ENCODE measurements at places on chromosomes 4 and X. TPM values are rescaled to one million over a fixed set of nuclear protein-coding genes. Genes with fewer than 3 reads are reported as not detected.

DNA sequence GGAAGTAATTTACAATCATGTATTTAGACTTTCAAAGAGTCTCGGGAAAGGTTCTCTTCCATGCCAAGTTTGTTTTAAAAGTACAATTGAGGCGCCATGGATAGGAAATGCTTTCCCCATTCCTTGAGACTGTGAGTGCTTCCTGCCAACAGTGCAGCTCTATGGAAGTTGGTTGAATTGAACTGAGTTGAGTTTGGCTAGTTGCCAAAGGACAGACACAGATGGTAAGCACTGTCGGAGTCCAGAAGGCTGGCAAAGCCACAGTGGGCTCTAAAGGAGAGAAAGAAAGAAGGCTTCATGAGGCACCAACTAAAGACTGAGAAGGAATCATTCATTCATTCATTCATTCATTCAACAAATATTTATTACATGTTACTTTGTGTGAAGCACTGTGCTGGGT, 4.3 kb upstream of the KCNE5 start:
- H3K4me1 ChIP-seq: peaks cover 2% of the 10 kb centered on the region
- DNase-seq: no peak
- H3K36me3 ChIP-seq: peaks cover 2% of the 10 kb centered on the region
- peaks cover 4% of the 10 kb centered on the region for H3K27me3 ChIP-seq

DNA sequence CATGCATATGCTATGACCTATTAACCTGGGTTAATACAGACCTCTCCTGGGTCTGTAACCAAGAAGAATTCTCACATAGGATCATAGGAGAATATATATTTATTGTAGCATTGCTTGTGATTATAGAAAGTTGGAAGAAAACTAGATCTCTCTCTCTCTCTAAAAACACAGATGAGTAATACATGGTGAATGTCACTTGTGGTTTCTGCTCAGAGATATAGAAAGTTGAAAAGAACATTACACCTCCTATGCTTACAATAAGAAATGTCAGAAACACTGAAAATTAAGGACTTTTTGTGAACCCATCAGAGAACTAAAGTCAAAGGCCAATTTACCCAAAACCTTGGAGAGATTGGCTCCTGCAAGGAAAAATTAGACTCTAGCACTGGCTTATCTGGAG, 1389.5 kb downstream of the FAM133A start:
- DNase-seq: no peak
- H3K4me1 ChIP-seq: peaks cover 2% of the 10 kb centered on the region
- H3K4me3 ChIP-seq: no peak overlapping the region
- H3K27ac ChIP-seq: no peak overlapping the region
- H3K27me3 ChIP-seq: no peaks in the 10 kb centered on the region

GRCh38 chr4:184267673-184268583, 50.3 kb upstream of the ENPP6 start:
- no peaks in the 10 kb centered on the region for H3K36me3 ChIP-seq
- DNase-seq: no peak
- H3K4me3 ChIP-seq: no peak overlapping the region
- H3K27ac ChIP-seq: no peak overlapping the region

The GAGE12J gene
- total RNA-seq: not detected

DNA sequence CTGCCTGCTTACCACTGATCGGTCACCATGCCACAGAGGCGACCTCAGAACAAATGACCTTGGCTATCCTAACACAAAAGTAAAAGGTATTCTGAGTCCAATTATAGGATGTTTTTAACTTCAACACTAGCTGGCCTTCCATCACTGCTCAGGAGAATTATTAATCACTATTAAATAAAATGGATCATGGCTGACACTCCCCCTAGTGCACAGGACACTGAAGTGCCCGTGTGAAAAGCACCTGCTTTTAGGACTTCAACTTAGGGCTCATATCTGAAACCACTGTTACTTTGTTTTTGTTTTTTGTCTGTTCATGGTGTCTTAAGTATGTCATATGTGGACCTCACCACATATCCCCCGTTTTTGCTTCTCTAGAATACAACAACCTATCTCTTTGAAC, 33.9 kb downstream of the STX18 start:
- peaks cover 26% of the 10 kb centered on the region for H3K4me1 ChIP-seq
- no peak overlapping the region for H3K27ac ChIP-seq
- no peak for DNase-seq
- H3K27me3 ChIP-seq: no peaks in the 10 kb centered on the region
- no peak overlapping the region for H3K4me3 ChIP-seq

The RENBP gene
- 2.5 TPM for total RNA-seq

DNA sequence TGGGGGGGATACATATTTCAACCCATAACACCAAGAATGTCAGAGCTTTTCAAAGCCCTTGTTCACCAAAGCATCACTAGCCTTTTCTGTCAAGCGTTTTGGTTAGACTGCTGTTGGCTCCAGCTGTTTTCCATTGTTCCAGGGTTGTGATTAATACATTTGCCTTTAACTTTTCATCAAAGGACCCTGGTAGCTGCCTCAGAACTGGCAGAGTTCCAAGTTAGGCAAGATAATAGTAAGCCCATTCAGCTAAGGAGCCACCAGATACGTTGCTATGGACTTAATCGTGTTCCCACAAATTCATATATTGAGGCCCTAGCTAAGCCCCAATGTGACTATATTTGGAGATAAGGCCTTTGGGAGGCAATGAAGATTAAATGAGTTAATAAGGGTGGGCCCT, 37.1 kb downstream of the ENOPH1 start:
- H3K4me3 ChIP-seq: no peak overlapping the region
- no peaks in the 10 kb centered on the region for H3K27me3 ChIP-seq
- no peak for DNase-seq
- peaks cover 7% of the 10 kb centered on the region for H3K36me3 ChIP-seq

The ARMCX2 gene
- total RNA-seq: 83.1 TPM

The GAGE1 gene
- total RNA-seq: not detected

GRCh38 chr4:89245459-89245858, 62.1 kb downstream of the GPRIN3 start:
- peaks cover 16% of the 10 kb centered on the region for H3K36me3 ChIP-seq
- no peak overlapping the region for H3K4me3 ChIP-seq
- peaks cover 48% of the 10 kb centered on the region for H3K4me1 ChIP-seq
- H3K27ac ChIP-seq: peak overlapping the region; percentile 65
- DNase-seq: no peak
- H3K27me3 ChIP-seq: no peaks in the 10 kb centered on the region

The ADRA2C gene
- total RNA-seq: 3.0 TPM

DNA sequence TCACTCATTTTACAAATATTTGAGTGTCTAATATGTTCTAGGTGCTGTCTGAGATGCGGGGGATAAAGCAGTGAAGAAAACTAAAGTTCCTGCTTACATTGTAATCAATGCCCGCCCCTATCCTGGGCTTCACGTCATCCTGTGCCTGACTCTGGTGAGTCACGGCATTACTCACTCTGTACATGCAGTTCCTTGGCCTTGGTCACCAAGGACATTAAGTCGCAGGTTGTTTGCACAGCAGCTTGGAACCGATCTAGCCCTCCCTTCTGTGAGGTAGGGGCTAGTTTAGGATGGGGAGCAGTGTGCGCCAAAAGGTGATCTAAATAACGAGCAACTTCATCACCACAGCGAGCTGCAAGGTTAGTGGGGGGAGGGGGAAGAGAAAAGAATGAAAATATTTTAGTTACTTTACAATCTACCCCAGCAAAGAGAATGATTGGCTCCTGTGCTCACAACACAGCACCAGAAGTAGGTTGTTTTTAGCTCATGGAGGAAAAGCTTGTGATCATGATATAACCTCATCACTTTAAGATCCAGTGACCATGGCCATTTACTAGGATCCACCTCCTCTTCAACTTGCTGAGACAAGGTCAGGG, 48.0 kb upstream of the HDAC8 start:
- H3K4me1 ChIP-seq: no peaks in the 10 kb centered on the region
- DNase-seq: no peak
- H3K27me3 ChIP-seq: no peaks in the 10 kb centered on the region
- H3K36me3 ChIP-seq: peaks cover 7% of the 10 kb centered on the region
- H3K4me3 ChIP-seq: no peak overlapping the region
- no peak overlapping the region for H3K27ac ChIP-seq

The HS3ST1 gene
- total RNA-seq: 3.4 TPM

DNA sequence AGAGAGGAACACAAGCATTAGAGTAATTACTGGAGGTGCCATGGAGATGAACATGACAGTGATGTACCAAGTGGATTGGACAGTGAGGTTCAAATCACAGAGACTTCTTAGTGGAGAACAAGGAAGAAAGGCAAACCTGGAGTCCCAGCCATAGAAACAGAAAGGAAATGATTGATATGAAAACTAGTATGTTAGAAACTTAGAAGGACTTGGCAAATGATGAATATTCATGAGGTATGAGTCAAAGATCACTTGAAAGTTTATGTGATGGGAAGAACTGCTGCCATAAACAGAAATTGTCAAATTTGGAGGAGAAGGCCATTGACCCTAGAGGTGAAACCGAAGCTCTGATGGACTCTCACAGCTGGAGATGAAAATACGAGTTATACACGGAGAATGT, 88.2 kb downstream of the PHOX2B start:
- H3K36me3 ChIP-seq: no peaks in the 10 kb centered on the region
- H3K27me3 ChIP-seq: peaks cover 5% of the 10 kb centered on the region
- no peak overlapping the region for H3K27ac ChIP-seq

- no peak overlapping the region for H3K27ac ChIP-seq
- H3K36me3 ChIP-seq: no peaks in the 10 kb centered on the region
- no peak for DNase-seq
- no peak overlapping the region for H3K4me3 ChIP-seq
- H3K27me3 ChIP-seq: no peaks in the 10 kb centered on the region
Observed at GRCh38 chr4:17077105-17077504, 178.7 kb upstream of the LDB2 start.

GRCh38 chr4:102825261-102826091, 1.9 kb downstream of the UBE2D3 start:
- DNase-seq: no peak
- no peaks in the 10 kb centered on the region for H3K27me3 ChIP-seq
- H3K27ac ChIP-seq: no peak overlapping the region
- H3K4me1 ChIP-seq: peaks cover 32% of the 10 kb centered on the region
- H3K4me3 ChIP-seq: no peak overlapping the region

- H3K4me3 ChIP-seq: peak overlapping the region; percentile 2
- no peaks in the 10 kb centered on the region for H3K27me3 ChIP-seq
- no peak for DNase-seq
- H3K27ac ChIP-seq: peak overlapping the region; percentile 92
- H3K4me1 ChIP-seq: peaks cover 32% of the 10 kb centered on the region
- H3K36me3 ChIP-seq: peaks cover 27% of the 10 kb centered on the region
Observed at GRCh38 chr4:185713272-185713671, 98.7 kb downstream of the SORBS2 start.

The CLGN gene
- 10.8 TPM for total RNA-seq

DNA sequence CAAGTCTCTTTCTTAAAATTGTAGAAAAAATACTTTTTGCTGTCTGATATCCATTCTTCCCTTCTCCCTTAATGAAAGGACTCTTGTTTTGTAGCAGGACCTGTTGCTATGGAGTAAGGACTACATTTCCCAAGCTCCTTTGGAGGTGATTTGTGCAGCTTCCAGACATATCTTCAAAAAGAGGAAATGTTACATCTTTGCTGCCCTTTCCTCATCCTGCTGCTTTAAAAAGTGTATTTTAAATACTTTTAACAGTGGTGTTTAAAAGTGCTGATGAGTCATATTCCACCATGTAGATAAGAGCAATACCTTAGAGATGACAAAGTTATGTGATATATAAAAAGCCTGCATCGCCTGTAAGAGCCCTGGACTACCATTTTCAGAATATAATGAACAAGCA, 98.7 kb downstream of the CFAP299 start:
- H3K27ac ChIP-seq: no peak overlapping the region
- H3K4me3 ChIP-seq: no peak overlapping the region
- H3K36me3 ChIP-seq: no peaks in the 10 kb centered on the region
- DNase-seq: no peak

DNA sequence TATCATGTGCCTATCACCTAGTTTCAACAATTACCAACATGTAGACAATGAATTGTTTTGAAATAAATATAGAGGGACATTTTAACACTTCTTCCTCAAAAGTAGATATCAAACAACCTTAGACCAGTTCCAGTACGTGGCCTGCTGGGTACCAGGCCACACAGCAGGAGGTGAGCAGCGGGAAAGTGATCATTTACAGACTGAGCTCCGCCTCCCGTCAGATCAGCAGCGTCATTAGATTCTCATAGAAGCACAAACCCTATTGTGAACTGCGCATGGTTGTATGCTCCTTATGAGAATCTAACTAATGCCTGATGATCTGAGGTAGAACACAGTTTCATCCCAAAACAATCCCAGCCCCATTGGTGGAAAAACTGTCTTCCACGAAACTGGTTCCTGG, 6.5 kb downstream of the BBS7 start:
- peaks cover 19% of the 10 kb centered on the region for H3K36me3 ChIP-seq
- no peaks in the 10 kb centered on the region for H3K27me3 ChIP-seq
- DNase-seq: no peak
- H3K4me3 ChIP-seq: no peak overlapping the region
- no peak overlapping the region for H3K27ac ChIP-seq
- peaks cover under 1% of the 10 kb centered on the region for H3K4me1 ChIP-seq

The SHROOM4 gene
- total RNA-seq: 6.6 TPM

Measured in progenitor cell of endocrine pancreas (in vitro differentiated cells).